HEK293T (cell line): ENCODE measurements at places on chromosomes 3 and 15.

DNA sequence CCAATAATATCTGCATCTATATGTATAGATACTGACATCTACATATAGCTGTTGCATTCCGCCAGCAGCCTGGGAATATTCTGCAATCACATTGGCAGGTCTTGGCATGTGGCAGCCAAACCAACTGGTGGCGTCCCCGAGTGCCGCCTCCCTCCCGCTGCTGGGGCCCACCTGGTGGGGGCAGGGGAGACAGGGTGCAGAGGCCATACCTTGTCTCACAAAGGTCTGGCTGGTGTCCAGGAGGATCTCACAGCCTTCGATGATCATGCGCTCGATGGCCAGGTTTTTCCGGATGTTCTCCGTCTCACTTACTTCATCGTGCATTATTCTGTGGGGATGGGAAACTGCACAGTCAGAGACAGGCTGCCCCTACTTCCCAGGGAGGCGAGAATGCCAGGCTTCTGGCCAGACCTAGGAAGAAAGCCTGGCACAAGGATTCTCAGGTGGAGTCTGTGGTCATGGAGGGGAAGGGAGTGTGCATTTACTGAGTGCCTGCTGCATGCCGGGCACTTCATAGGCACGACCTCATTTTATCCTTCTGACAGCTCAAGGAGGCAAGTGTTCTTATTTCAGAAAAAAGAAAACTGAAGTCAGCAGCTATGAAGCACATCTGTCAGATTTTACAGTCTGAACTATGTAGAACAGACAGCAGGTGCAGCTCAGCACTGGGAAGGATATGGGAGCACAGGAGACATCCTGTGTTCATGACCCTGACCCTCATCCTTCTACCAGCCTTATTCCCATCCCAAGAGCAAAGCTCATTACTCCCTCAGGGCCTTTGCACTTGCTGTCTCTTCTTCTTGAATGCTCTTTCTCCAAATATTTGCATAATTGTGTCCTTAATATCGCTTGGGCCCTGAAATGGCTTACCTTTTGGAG, 62.8 kb downstream of the RASGRF1 start:
- DNase-seq = no peak

DNA sequence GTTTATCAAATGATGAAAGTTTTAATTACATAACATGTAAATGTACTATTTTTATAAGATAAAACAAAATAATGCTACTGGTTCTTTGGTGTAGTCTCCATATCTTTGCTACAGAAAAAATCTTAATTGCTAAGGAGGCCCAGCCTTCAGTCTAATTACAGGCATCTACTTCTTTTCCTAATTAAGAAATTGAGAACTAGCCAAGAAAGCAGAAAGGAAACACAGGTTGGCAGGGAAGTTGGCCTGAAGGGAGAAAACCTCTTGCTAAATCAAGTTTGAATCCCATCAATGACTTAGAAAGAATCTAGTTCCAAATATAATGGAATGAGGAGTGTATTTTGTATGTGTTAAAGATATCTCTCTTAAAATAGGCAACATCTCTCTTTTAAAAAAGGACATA, 212.4 kb upstream of the ARL6 start:
- DNase-seq = no peak

- no peak for DNase-seq
Observed at GRCh38 chr3:71956716-71957115, 171.8 kb upstream of the PROK2 start.

GRCh38 chr3:188914552-188914951, 257.2 kb upstream of the TPRG1 start:
- DNase-seq = no peak

- peak; percentile 71 for DNase-seq
Observed at GRCh38 chr15:96356494-96357455, 26.3 kb downstream of the NR2F2 start.

DNA sequence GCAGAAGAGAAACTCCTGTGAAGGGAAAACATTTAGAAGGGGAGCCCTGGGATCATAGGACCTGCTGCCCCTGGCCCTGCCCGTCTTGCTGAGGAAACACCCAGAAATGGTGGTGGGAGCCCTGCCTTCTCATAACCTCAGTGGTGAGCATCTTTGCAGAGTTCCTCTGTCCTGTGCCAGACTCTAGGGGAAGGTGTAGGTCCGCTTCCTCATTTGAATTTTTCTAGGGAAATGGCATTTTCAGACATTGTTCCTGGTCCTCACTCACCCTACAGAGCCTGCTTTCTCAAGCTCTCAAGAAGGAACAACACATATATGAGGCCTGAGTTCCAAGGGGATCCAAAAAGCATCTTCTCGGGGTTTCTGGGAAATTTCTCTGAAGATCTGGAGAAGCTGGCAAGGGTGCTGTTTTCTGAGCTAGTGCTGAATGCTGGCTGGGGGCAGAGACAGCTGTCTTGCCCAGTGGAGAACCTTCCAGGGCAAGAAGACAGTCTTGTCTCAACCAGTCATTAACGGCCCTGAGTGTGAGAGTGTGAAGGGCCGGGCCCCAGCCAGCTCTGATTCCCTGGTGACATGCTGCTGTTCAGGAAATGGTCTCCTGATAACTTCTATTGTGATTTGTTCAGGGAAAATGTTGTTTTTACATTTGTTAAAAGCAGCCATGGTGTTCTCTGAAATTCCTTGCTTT, 283.1 kb upstream of the LRRFIP2 start:
- DNase-seq = no peak

DNA sequence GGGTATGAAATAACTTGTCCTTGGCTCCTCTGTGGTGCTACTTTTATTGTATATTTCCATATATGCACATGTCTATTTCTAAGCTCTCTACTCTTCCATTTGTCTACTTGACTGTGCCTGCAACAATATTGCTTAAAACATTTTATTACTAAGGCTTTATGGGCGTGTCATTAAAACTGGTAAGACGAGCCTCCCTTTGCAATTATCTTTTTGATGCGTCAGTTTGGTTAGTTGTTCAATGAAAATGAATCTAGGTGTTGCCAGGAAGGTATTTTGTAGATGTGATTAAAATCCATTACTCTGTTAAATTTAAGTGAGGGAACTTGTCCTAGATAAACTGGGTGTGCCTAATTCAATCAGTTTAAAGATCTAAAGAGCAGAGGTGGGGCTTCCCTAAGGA, 12.9 kb upstream of the TRA2B start:
- DNase-seq = no peak

GRCh38 chr3:32778389-32778788, 39.4 kb upstream of the TRIM71 start:
- DNase-seq = no peak

- DNase-seq = no peak
Observed at GRCh38 chr3:32992310-32992686, 40.9 kb downstream of the CCR4 start.
